Thymus (tissue), 14 donors: ENCODE measurements at places on chromosomes 16 and 17.

GRCh38 chr16:57828272-57829161, 26.2 kb upstream of the KIFC3 start:
- DNase-seq = no peak

GRCh38 chr16:77784441-77785372, 3.7 kb upstream of the VAT1L start:
- DNase-seq = no peak

DNA sequence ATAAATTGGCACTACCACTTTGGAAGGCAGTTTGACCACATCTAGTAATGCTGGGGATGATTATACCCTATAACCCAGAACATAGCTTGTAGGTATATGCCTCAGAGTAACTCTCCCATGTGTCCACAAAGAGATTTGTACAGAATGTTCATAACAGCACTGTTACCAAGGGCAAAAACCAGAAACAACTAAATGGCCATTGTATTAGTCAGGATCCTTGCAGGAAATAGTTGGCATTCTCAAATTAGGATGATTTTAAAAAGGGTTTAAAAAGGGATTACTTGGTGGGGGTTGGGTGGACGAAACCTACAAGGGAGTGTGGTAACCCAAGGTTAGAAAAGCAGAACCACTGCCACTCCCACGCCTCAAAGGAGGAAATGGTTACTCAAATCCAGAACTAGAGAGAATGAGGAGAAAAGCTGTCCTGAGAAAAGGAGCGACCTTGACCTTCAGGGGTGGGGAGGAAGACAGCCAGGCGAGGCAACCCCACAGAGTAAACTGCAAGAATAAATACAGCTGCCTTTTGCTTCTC, 2.1 kb downstream of the CPPED1 start:
- no peak for DNase-seq

- DNase-seq = no peak
These were observed 122.9 kb downstream of the METRNL start for GRCh38 chr17:83202002-83203000.

GRCh38 chr17:50423553-50424159, 2.4 kb upstream of the ACSF2 start:
- no peak for DNase-seq

- DNase-seq = no peak
These were observed 259.4 kb downstream of the CDH13 start for GRCh38 chr16:82886146-82886545.

DNA sequence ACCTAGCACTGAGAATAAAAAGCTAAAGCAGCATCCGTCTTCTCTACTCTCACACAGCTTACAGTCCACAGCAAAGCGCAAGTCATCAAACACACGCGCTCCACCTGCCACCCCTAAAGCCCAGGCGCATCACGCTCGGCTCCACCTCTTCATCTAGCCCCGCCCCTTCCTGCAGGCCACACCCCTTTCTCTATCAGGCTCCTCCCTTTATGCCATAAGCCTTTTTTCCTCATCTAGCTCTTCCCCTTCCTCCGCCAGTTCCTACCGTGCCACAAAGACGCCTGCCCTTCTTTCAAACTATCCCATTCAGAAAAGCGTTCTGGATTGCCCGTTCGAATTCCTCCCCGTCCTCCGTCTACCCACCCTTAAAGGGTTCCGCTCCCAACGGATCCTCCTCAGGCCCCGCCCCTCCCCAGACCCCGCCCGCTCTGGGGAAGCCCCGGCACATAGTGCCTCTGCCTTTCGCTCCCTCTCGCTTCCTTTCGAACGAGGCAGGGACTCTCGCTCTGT, 417 bp downstream of the C16orf46 start:
- peak; percentile 84 for DNase-seq

GRCh38 chr17:68572138-68572842, 28.9 kb downstream of the FAM20A start:
- DNase-seq = no peak

- DNase-seq = no peak
These were observed 504 bp downstream of the SRSF1 start for GRCh38 chr17:58006560-58006923.

- no peak for DNase-seq
These were observed 3.4 kb upstream of the MEFV start for GRCh38 chr16:3259836-3260235.

DNA sequence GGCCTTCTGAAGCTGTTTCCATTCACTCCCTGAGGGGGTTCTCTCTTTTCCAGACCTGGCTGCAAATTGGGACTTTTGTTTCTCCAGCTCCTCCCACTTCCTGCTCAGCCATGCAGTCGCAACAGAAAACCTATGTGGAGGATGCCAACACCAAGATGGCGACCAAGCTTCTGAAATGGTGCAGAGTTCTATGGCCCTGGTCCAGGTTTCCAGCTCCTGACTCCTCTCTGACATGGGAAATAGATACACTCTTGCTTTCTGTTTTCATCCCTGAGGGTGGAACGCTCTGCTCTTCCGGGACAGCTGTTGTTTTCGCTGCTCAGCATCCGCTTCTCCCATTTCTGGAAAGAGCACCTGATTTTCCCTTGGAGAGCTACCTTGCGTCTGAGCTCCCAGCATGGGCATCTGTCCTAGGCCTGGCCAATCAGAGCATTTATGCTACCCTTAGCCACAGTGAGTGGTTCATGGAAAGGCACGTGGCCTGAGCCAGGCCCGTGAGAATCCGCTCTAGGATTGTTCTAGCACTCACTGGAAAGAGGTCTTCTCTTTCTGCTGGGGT, 8.1 kb downstream of the GPRC5B start:
- DNase-seq = no peak

DNA sequence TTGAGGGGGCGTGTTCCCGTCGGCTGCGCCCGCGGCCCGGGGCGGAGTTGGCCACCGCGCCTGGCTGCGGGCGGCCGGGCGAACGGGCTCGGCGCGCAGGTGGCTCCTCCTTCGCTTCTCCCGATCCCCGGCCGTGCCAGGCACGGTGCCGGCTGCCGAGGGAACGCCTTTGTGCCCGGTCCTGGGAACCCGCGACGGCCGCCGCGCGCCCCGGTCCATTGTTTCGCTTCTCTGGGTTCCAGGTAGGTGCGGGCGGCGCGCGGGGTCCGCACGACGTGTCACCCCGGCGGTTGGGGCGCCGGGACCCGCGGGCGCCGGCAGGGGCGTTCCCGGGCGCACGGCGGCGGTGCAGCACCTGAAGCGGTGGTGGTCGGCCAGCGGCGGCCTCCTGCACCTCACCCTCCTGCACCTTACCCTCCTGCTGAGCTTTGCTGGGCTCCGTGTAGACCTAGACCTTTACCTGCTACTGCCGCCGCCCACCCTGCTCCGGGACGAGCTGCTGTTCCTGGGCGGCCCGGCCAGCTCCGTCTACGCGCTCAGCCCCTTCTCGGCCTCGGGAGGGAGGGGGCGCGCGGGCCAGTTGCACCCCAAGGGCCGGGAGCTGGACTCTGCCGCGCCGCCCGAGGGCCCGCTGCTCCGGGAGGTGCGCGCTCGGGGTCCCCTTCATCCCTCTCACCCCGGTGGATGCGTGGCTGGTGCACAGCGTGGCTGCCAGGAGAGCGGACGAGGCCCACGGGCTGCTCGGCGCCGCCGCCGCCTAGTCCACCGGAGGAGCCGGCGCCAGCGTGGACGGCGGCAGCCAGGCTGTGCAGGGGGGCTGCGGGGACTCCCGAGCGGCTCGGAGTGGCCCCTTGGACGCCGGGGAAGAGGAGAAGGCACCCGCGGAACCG, 99.9 kb downstream of the EFCAB13 start:
- DNase-seq = no peak

DNA sequence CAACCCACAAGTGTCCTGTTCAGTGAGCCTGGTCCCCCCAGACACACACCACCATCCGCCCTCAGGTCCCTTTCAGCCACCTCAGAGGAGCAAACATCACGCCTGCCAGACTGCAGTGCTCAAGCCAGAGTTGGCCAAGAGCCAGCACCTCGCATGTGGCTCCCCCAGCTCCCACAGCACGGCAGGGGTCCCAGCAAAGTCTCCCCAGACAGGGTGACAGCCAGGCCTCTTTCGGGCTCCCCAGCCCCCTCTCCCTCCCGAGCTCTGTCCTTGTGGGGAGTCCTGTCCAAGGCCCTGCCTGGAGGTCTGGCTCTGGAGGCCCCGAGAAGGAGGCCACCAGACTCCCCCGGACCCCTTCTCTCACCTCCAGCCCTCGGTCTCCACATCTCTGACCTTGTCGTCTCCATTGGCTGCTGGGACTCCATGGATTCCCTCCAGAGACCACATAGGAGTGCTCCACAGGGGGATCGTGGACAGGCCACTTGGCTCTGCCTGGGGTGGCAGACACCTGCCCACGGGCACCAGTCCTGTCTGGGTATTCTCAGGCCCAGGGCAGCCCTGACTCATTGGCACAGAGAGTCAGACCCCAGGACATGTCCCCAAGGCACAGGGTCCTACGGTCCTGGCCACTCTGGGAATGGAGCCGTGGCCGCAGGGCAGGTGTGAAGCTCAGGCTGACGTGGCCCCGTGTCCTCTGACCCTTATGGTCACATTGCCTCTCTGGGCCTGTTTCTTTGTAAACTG, 1.8 kb upstream of the MYADML2 start:
- DNase-seq = no peak

DNA sequence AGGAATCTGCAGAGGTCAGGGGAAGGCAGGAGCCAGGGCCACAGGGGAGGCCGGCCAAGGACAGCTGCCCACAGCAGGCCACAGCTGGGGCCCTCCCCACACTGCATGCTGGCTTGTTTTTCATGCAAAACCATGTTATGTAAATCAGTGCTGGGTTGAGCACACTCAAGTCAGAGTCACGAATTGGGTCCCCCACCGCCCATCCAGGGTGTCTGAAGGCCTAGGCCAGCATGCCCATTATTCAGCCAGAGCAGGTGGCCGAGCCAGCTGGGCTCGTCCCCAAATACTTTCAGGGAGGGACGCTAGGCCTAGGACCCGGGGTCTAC, 51.2 kb upstream of the TOB1 start:
- no peak for DNase-seq

DNA sequence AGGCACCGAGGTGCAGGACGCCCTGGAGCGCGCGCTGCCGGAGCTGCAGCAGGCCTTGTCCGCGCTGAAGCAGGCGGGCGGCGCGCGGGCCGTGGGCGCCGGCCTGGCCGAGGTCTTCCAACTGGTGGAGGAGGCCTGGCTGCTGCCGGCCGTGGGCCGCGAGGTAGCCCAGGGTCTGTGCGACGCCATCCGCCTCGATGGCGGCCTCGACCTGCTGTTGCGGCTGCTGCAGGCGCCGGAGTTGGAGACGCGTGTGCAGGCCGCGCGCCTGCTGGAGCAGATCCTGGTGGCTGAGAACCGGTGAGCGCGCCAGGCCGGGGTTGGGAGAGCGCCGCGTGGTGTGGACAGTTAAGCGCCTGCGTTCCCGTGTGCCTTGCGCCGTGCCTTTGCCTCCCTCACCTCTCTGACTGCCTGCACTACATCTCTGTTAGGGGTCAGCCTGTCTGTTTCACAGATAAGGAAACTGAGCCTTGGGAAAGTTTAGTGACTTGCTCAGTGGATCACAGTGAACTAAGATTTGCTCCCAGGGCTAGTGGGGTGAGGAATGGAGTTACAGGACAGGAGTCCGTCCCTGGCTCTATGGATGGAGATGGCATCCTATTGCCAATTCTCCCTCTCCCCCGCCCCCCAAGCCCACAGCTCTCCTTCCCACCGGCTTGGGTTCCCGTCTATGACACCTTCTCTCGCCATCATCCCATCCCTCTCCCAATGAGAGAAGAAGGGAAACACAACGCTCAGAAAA, 880 bp downstream of the SARM1 start:
- DNase-seq = no peak

DNA sequence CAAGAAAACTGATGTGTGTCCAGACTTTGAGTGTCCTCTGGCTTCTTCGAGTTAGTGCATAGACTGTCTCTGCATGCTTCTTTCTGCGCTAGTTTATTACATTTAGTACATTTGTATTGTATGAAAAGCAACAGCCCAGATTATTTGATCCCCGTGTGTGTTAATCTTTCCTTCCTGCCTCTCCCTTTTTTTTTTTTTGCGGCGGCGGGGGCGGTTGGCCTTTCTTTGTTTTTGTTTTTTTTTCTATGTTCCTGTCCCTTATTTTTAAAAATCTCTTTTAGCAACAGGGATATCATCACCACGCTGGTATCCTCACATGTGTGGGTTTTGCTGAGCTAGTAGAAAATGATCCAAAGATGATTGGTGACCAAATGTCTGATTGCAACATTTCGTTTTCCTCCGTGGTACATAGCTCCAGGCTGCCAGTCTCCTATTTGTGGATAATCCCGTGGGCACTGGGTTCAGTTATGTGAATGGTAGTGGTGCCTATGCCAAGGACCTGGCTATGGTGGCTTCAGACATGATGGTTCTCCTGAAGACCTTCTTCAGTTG, 9.4 kb downstream of the SCPEP1 start:
- no peak for DNase-seq

DNA sequence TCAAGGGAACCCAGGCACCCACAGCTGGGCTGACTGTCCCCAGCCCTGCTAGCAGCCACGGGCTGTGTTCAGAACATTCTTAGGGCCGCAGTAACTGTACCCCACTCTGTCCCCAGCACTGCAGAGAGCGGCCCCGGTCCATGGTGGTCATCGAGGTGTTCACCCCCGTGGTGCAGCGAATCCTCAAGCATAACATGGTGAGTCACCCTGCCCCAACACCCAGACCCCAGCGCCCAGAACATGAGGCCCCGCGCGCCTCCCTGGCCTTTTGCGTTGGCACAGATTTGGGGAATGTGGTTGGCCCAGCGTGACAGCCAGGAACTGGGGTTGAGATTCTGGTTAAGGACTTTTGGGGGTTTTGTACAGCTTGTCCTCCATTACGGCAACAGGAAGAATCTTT, 114.9 kb upstream of the PLCG2 start:
- DNase-seq = no peak

DNA sequence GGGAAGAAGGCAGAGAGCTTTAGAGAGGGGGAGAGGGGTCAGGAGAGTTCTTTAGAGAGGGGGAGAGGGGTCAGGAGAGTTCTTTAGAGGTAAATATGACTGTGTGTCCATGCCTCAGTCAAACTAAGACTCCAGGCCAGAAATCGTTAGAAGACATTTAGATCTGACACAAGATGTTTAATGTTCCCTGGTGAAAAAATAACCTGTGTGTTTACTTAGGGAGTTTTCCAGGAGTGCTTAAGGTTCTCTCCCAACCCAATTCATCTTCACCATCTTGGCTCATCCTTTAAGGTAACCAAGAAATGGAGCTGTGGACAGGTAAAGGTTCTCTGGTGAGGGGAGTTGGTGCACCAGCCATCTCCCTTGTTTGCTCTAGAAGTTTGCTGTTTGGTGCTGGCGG, 9.8 kb downstream of the CBX4 start:
- no peak for DNase-seq

DNA sequence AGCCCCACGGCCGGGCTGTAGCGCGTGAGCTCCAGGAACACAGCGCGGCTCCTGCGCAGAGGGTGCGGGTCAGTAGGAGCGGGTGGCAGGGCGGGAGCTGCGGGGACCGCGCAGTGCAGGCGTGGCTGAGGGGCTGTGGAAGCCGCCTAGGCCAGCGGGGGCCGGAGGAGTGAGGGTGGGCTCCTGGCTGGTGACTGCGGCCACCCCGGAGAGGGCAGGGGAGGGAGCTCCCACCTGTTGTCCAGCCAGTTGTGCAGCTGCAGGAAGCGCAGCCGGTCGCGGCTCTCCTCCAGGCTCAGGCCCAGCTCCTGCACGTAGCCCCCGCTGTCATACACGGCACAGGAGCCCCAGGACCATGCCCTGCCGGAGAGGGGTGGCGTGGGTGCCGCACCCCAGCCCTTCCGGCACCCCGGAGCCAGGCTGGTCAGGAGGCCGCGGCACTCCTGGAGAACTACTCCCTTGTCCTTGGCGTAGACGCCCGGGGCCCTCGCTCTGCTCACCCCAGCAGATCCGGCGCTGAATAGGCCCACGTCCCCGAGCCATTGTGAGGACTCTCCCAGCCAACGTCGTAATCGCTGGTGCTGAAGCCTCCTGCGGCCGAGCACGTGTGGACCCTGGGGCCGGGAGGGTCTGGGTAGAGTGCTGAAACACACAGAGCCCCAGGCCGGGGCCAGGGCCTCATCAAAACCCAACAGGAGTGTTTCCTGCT, 43.9 kb downstream of the TSC2 start:
- no peak for DNase-seq
